ENCODE measurements at places on chromosomes 6 and 20. TPM values are rescaled to one million over a fixed set of nuclear protein-coding genes. Genes with fewer than 3 reads are reported as not detected.

DNA sequence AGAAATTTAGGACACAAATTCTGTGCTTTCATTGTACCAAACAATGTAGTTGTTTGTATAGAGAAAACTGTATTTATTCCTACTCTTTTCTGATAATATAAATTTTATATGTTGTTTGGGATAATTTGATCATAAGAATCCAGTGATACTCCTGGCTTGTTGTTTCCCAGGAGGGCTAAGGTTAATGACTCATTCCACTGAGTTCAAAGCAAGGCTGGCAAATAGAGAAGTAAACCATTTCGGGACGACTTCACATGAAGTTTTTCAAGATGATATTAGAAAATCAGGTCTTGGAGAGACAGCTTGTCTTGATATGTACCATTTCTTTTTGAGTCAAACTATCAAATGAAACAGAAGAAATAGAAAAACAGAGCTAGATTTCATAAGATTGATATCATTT lies 326.1 kb upstream of the CNR1 start:
- DNase-seq = no peak
- no peaks in the 10 kb centered on the region for H3K4me1 ChIP-seq
- H3K27ac ChIP-seq = no peak overlapping the region

DNA sequence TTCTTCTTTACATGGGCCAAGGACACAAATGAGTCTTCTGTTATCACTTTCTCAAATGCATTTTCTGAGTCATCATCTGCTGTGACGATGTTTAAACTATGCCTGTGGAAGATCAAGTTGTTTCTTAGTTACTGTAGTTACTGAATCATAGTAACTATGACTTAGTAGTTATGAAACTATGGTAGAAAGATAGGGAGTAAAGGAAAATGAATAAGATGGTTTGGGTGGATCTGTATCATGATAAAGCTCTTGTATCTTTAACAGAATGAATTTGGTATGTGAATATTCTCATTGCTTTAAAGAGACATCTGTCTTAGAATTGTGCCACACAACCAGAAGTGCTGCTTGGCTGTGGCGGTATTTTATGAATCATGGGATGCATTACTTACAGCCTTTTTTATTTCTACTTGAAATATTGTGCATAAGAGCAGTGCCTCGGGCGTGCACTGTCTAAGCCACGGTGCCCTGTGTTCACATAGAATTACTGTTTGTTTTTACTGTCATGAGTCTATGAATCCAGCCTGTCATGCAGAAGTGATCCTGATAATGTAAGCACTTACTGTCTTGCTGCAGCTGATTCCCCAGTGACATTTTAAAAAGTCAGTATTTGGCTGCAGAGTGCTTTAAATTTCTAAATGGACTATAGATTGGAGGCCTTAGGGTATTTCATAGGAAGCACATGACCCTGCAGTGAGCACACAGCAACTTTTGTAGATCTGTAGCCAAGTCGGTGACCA lies 215.2 kb downstream of the TMEM242 start:
- H3K27ac ChIP-seq = no peak overlapping the region
- no peaks in the 10 kb centered on the region for H3K27me3 ChIP-seq
- DNase-seq = no peak
- H3K36me3 ChIP-seq = no peaks in the 10 kb centered on the region

DNA sequence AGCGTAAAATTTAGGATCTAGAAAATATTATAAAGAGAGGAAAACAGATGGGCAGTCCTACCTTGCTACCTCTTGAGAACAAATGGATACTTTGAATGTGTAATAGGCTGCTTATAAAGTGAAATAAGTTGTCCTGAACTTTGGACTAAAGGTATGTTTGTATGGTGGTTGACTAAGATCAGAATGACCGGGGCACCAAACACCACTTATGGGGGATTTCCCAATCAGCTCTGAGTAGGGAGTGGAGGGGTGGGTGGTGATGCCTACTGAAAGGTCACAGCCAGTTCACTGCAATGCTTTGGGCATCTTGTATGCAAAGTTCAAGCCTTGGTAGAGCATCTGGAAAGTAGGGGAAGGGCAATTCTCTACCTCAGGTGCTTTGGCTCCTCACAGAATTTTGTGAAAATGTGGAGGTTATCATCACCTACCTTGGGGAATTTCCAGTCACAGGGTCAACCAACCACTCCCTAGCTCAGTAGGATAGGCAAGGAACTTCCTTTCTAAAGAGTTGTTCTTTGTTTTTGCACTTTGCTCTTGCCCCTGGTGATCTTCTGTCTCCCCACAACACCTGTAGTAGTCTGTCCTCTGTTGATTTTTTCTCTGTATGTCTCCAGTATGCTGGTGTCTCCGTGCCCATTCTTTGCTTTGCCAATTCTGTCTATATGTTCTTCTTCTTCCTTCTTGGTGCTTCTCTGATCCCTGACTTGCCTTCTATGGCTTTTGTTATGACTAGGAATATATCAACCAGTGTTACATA lies at the start of gene TRIM31:
TRIM31 (minus strand) TSS at position 88 of the 757 bp plus-strand sequence. CDS start 285 bp downstream, outside the sequence.
- H3K36me3 ChIP-seq = no peaks in the 10 kb centered on the region
- H3K4me1 ChIP-seq = no peaks in the 10 kb centered on the region
- no peak for DNase-seq
- no peak within 1 kb of the TSS for H3K27ac ChIP-seq

DNA sequence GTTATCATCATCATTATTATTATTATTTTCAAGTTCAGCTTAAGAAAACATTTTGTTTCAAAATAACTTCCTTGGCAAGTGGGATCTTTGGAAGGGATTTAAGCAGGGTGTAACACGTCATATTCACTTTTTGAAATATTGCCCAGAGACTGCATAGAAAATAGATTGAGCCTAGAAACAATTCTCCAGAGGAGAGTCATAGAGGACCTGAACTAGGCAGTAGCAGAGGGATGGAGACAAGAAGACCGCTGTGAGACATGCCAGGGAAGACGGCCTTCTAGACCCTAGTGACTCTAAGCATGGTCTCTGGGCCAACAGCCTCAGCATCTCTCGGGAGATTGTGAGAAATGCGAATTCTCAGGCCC lies 55.5 kb downstream of the EDN1 start:
- H3K4me3 ChIP-seq = no peak overlapping the region
- no peaks in the 10 kb centered on the region for H3K36me3 ChIP-seq
- DNase-seq = no peak
- H3K4me1 ChIP-seq = no peaks in the 10 kb centered on the region
- no peaks in the 10 kb centered on the region for H3K27me3 ChIP-seq

KCNG1 gene
- 0.15 TPM for total RNA-seq

DNA sequence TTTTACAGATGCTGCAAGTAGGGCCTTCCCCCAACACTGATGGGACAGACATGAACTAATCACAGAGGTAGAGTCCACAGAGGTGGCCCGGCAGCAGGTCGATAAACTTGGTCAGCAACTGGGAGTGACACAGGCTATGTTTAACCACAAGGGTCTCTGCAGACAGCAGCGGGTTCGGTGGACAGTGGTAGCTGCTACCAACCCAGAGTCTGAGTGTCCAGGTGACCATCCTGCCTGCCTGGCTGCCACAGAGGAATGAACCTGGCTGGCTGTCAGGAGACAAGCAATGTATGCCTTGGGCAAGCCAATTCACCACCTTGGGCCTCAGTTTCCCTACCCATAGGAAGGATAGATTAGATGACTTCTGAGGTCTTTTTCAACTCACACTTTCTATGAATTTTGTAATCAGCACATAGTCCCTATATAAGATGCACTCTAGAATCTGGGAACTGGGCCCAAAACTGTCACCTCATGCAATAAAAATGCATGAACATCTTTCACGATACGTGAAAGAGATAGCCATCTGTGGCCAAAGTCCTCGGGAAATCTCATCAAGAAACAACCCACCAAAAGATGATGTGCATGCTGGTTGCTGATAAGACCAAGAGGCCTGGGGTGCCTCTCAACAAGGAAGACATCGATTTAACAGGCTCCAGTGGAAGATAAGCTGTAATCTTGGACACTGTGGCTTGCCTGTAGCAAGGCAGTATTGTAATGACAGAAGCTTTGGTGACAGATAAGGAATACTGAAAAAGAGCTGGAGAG lies 30.5 kb downstream of the MDGA1 start:
- no peak overlapping the region for H3K27ac ChIP-seq
- H3K4me3 ChIP-seq = no peak overlapping the region
- H3K27me3 ChIP-seq = no peaks in the 10 kb centered on the region
- no peak for DNase-seq
- H3K4me1 ChIP-seq = no peaks in the 10 kb centered on the region

- no peaks in the 10 kb centered on the region for H3K36me3 ChIP-seq
- no peak for DNase-seq
- peaks cover 2% of the 10 kb centered on the region for H3K4me1 ChIP-seq
- H3K4me3 ChIP-seq = no peak overlapping the region
- H3K27ac ChIP-seq = no peak overlapping the region
Measured at GRCh38 chr6:2760882-2761842, 4.0 kb upstream of the WRNIP1 start.

GRCh38 chr6:144561455-144562043 lies 276.4 kb downstream of the UTRN start:
- no peak overlapping the region for H3K27ac ChIP-seq
- H3K4me1 ChIP-seq = no peaks in the 10 kb centered on the region
- H3K27me3 ChIP-seq = no peaks in the 10 kb centered on the region
- DNase-seq = no peak

BPIFB1 gene
- not detected for total RNA-seq

PTGIS gene
- total RNA-seq = 160 TPM

DNA sequence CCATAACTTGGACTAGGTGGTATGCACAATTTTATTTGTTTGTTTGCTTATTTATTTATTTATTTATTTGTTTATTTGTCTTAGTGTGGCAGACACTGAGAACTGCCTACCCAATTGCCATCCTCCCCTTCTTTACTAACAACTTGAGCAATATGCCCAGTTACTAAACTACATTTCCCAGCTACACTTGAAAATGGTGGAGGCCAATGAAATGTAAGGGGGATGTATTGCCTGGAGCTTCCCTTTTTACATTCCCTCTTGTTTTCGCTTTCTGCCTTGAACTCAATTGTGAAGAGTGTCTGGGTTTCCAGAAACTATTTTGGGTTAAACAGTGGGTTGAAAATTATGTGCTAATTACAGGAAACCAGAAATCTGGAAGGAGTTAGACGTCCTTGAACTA lies 152.7 kb upstream of the FKBP1C start:
- H3K27ac ChIP-seq = no peak overlapping the region
- no peak overlapping the region for H3K4me3 ChIP-seq
- DNase-seq = no peak
- no peaks in the 10 kb centered on the region for H3K27me3 ChIP-seq
- no peaks in the 10 kb centered on the region for H3K36me3 ChIP-seq
- no peaks in the 10 kb centered on the region for H3K4me1 ChIP-seq

GRCh38 chr6:147509891-147510290 lies 1.4 kb downstream of the SAMD5 start:
- H3K27me3 ChIP-seq = no peaks in the 10 kb centered on the region
- peaks cover 2% of the 10 kb centered on the region for H3K4me1 ChIP-seq
- H3K36me3 ChIP-seq = no peaks in the 10 kb centered on the region
- no peak overlapping the region for H3K27ac ChIP-seq
- no peak overlapping the region for H3K4me3 ChIP-seq

GRCh38 chr20:10853176-10853575 lies 179.4 kb upstream of the JAG1 start:
- H3K36me3 ChIP-seq = no peaks in the 10 kb centered on the region
- H3K4me1 ChIP-seq = no peaks in the 10 kb centered on the region
- no peak for DNase-seq
- no peak overlapping the region for H3K4me3 ChIP-seq

GRCh38 chr6:126888727-126889725 lies 229.4 kb upstream of the RSPO3 start:
- H3K4me3 ChIP-seq = no peak overlapping the region
- no peaks in the 10 kb centered on the region for H3K27me3 ChIP-seq
- DNase-seq = no peak
- no peaks in the 10 kb centered on the region for H3K36me3 ChIP-seq

THBD gene
- total RNA-seq = 9.7 TPM

TTLL9 gene
- 10.6 TPM for total RNA-seq

- H3K27me3 ChIP-seq = no peaks in the 10 kb centered on the region
- no peak for DNase-seq
- H3K36me3 ChIP-seq = no peaks in the 10 kb centered on the region
- H3K27ac ChIP-seq = no peak overlapping the region
Measured at GRCh38 chr6:168371618-168371980, 52.0 kb upstream of the DACT2 start.

- no peak for DNase-seq
- no peak overlapping the region for H3K4me3 ChIP-seq
- H3K36me3 ChIP-seq = no peaks in the 10 kb centered on the region
Measured at GRCh38 chr6:67722861-67723261, 912.2 kb upstream of the ADGRB3 start.

DNA sequence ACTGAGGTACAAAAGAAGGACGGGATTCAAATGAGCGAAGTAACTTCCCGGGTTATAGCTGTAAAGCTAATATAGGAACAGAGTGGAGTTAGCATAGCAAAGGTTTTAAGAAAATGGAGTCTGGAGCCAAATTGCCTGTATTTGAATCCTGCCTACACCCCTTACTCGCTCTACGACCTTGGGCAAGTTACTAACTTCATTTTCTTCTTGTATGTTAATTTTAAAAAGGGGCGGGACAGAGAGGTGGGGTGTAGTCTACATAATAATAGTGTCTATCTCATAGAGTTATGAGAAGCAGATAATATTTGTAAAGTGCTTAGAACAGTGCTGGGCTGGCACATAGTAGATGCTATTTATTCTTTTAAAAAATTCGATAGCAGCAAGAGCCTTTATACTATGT lies 705 bp downstream of the ZSCAN23 start:
- no peaks in the 10 kb centered on the region for H3K4me1 ChIP-seq
- peak overlapping the region; percentile 76 for H3K4me3 ChIP-seq
- H3K27me3 ChIP-seq = no peaks in the 10 kb centered on the region
- H3K36me3 ChIP-seq = no peaks in the 10 kb centered on the region

DNA sequence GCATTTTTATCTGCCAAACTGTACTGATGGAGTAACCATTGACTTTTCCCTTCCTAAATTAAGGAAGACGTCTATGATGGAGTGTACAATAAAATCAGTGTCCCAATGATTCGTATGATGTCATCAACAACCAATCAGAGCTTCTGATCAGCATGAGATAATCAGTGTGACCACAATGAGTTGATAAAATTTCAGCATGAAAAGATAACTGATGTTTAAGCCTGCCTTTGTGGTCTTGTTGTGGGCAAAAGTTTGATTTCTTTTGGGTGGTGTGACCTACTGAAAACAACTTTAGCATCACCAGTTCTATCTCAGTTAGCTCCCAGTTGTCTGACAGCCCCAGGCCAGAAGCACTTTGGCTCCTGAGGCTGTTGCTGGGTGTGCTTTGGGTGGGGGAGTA lies 3.3 kb downstream of the PCIF1 start:
- H3K36me3 ChIP-seq = no peaks in the 10 kb centered on the region
- H3K27ac ChIP-seq = no peak overlapping the region
- DNase-seq = no peak
- H3K4me1 ChIP-seq = peaks cover 2% of the 10 kb centered on the region
- H3K27me3 ChIP-seq = no peaks in the 10 kb centered on the region
- H3K4me3 ChIP-seq = no peak overlapping the region

SLC4A11 gene
- 1.8 TPM for total RNA-seq

GRCh38 chr6:169340395-169340794 lies 86.7 kb upstream of the THBS2 start:
- no peak overlapping the region for H3K4me3 ChIP-seq
- H3K27me3 ChIP-seq = no peaks in the 10 kb centered on the region
- no peak for DNase-seq
- no peak overlapping the region for H3K27ac ChIP-seq
- no peaks in the 10 kb centered on the region for H3K36me3 ChIP-seq

ZSCAN16 gene
- total RNA-seq = 4.4 TPM

MPC1 gene
- 46.1 TPM for total RNA-seq
